H7 (cell line): ENCODE measurements at places on chromosomes 11 and 22.

- DNase-seq = no peak
Measured at GRCh38 chr22:23833017-23833751, 5.6 kb downstream of the DERL3 start.

DNA sequence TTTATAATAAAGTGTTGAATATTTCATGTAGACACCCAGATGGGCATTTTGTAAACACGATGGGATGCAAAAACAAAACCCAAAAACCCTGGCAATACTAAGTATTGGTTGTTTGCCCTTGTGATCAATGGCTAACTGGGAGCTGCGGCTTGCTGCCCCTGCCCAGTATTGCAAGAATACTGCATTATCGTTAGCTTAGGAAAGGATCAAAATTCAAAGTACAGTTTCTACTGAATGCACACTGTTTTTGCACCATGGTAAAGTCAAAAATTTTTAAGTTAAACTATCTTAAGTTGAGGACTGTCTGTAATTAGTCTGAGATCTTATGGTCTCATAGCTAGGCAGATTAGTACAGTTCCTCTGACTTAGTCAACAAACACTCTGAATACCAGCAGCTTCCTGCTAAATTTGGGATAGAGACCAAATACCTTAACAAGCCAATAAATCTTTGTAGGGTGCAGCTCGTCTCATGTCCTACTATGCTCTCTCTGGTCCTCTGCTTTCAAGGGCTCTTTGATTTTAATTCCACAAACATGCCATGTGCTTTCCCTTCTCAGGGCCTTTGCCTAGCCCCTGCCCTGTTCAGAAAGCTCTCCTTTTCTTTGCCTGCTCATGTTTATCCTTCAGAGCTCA is 4.0 kb downstream of the CCDC90B start:
- DNase-seq = no peak

DNA sequence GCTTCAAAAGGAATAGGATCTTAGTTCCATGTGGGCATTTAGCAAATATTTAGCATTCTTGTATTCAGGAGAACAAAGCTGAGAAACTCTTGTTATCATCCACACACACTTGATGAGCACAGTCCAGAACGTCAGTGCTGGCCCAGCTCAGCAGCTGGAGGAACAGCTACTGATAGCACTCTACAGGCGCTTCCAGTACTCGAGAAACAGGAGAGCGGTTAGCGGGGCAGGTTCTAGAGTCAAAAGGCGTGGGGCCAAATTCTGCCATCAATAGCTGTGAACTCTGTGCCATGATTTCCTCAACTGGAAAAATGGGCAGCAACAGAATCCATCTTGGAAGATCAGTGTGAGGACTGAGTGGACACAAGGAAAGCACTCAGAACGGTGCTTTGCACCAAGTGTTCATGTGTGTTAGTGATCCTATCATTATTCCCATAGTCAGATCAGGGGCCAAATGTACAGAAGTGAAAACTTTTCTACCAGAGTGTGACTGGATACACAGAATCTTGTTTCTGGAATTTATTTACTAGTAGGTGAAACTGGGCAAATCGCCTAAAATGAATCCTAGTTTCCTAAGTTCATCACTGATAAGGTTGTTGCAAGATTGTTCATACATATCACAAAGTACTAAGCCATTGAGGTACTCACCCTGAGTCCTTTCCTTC is 3.2 kb downstream of the JOSD1 start:
- DNase-seq = no peak

GRCh38 chr22:49521787-49522224 is 305.9 kb downstream of the BRD1 start:
- no peak for DNase-seq

DNA sequence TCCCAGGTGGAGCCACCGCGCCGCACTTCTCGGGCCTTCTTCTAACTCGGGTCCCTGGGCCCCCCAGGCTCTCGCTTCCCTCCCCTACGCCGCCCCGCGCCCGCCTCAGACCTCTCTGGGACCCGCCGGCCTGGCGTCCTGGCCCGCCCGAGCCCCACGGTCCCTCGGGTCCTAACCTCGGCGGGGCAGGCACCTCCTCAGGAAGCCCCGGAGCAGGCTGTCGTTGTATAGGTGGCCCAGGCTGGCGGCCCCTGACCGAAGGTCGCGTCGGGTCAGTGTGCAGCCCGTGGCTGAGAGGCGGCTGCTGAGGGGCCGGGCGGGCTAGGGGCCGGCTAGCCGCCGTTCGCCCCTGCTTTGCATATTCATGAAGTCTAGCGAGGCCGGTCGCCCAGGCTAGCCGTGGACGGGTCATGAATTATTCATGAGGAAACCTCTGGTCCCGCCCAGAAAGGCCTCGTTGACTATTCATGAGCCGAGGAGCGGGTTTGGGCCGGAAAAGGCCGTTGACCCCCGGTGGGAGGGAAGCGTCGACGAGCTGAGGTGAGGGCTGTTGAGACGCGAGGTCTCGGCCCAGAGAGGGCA is at the start of gene HORMAD2:
HORMAD2 (plus strand) TSS at position 513 of the 582 bp plus-strand sequence. CDS start 13,489 bp downstream, outside the sequence.
- peak; percentile 91 for DNase-seq

DNA sequence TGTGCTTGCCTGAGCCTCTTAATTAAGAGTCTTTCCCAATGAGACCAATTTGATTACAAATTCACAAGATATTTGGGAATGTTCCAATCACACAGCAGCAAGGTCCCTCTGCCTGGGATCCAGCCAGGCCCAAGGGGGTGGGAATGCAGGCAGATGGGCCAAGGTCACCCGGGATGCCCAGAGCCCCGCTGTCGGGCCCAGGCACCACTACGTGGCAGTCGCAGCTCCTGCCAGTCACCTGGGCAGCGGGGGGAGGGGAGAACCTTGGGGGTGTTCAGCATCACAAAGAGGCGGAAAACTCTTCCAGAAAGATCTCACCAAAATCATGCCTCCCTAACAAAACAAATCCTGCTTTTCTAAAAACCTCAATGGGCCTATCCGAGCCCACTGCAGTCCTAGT is 30.9 kb downstream of the PPM1F start:
- DNase-seq = peak; percentile 92

- no peak for DNase-seq
Measured at GRCh38 chr22:25976356-25976755, 192.9 kb upstream of the SEZ6L start.

DNA sequence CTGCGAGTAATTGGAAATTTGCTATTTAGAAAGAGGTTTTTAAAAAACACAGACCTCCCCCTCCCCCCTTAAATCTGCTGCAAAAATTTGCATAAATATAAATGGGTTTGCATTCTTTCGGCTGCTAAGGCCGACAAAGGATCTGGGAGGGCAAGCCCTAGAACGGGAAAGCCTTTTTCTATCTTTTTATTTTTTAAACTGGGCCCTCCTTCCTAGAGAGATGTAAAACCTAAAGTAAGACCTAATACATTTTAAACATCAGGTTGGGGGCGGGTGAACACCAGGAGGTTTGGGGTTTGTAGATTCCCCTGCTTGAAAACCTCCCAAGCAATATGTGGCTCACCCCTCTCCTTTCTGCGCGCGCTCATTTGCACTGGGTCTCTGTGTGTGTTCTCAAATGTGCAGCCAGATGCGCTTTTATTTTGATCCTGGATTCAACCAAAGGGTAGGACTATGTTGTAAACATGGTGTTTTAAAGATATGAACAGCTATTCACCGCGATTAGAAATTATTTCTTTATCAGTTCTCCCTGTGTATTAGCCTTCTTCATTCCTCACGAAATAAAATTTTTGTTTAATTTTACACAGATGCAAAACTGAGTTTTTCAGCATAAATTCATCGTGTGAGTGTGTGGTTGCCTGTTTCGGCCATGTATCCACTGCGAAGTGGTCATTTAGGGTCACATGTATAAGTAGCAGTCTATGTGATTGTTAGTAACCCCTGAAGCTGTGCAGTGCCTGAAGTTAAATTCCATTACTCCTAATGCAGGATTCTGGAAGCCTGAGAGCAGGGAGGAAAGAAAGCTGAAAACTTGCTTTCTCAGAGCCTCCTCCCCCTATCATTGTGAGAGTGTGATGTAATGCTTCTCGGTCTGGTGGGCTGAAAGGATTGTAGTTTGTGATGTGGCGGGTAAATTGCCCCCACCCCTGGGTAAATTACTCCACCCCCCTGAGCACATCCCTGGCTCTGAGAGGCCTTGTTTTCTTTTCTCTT is 988 bp downstream of the TNRC6B start:
- DNase-seq = no peak

DNA sequence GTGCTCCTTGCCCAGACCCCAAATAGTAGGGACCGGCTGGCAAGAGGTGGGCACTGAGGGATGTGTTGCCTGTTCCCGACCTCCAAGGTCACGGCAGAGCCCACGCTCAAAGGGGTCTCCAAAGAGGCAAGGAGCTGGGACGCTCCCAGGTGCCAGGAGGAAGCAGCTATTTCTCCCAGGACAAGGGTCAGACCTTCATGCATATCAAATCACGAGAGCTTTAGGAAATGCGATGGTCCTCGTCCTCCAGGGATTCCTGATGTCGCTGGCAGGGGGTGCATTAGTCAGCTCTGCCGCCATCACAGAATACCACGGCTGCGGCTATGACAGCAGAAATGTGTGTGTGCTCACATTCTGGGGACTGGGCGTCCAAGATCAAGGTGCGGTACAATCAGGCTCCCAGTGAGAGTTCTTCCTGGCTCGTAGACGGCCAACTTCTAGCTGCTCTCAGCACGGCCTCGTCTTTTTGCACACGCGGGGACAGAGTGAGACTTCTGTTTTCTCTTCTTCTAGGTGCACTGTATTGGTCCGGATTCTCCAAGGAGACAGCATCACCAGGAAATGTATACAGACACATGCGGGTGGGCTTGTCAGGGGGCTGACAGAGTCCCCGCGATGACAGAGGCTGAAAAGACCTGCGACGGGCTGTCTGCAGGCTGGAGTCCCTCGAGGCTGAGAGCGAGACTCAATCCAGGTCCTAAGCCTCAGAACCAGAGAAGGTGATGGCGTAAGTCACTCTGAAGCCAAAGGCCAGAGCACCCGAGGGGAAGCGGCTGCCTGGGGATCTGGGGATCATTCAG is 81.6 kb downstream of the SHANK2 start:
- peak; percentile 51 for DNase-seq

DNA sequence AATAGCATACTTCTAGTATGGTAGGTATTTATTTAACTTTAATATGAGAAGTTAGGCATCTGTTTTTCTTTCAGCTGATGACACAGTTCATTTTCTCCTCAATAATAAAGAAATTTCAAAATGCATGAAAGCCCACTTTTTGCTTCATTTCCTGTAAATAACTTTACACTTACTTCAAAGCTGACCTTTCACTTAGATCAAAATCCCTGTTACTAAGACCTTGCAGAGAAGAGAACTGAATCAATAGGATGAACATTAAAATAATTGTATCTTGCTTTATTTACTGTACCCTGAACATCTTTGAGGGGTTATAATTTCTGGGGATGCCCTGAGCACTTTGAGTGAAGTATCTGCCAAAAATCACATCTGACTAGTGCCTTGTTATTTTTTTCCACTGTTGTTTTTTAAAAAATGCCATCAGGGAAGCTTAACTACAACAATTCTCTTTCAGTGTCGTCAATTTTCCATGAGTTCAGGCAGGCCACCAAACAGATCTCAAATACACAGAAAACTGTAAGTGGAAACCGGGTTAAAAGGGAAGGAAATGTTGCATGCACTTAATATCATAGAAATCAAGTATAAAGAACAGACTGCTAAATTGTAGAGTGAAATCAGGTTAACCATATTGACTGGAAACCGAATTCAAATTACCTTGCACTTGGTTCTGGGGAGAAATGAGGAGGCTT is 206.2 kb downstream of the MAML2 start:
- no peak for DNase-seq

DNA sequence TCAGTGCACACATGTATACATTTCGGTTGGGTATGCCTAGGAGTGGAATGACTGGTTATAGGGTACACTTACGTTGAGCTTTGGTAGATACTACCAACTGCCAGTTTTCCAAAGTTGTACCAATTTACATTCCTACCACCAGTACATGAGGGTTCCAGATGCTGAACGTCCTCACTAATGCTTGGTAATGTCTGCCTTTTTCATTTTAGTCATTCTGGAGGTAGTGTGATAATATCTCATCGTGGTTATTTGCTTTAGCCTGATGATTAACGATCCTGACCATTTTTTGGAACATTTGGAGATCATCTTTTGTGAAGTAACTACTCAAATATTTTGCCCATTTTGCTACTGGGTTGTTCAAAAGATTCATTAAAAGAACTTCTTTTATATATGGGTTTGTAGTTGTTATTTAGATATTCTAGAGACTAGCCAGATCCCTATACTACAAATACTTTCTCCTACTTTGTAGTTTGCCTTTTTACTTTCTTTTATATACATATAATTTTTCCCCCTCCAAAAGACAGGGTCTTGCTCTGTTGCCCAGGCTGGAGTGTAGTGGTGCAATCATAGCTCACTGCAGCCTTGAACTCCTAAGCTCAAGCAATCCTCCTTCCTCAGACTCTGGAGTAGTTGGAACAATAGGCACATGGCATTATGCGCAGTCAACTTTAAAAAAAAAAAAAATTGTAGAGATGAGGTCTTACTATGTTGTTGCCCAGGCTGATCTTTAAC is 62.1 kb downstream of the RBFOX2 start:
- DNase-seq = no peak

GRCh38 chr11:111193924-111194490 is 51.5 kb upstream of the POU2AF2 start:
- no peak for DNase-seq

- DNase-seq = peak; percentile 23
Measured at GRCh38 chr11:108115500-108116140, 5.7 kb upstream of the ACAT1 start.

GRCh38 chr11:117037279-117037974 is 60.8 kb downstream of the SIK3 start:
- no peak for DNase-seq

- no peak for DNase-seq
Measured at GRCh38 chr11:79956061-79956460, 515.2 kb upstream of the TENM4 start.

- DNase-seq = no peak
Measured at GRCh38 chr11:112504056-112504455, 243.4 kb upstream of the PLET1 start.

DNA sequence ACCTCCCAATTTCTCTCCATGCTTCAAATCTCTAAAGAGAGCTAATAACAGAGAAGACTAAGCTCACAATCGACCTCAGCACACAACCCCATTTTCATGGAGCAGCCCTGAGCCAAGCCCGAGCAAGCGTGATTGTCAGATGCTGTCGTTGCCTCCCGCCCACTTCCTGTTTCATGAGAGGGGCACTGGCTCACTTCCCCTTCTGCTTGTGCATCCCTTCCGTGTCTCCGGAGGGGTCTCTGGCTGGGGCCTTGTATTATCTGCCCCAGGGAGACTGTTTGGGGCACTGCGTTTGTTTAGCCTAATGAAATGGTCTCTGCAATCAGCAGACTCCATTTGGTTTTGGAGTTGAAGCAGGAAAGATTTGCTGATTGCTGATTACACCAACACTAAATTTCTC is 181.3 kb upstream of the SEZ6L start:
- no peak for DNase-seq

DNA sequence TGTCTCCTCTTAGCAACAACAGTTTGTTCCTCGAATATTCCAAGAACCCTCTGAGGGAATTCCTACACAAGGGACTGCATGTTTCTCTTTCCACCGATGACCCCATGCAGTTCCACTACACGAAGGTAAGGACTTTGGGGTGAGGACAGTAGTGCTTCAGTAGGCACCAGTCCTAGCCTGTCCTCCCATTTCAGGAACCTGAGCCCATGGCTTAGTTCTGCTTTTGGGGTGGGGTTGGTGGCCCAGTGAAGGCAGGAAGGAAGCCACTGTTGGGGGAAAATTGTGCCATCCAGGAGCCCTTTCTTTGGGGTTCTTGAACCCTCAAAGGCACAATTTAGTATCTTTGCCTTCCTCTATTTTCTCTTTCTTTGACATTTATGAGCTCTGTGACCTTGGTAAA is 38.2 kb downstream of the RNF141 start:
- DNase-seq = no peak
